Coronary artery (tissue), 2 donors: ENCODE measurements at places on chromosomes 3 and 15.

GRCh38 chr3:43855674-43856299, 165.0 kb downstream of the ABHD5 start:
- no peak for DNase-seq

GRCh38 chr3:165111401-165111800, 33.1 kb upstream of the SI start:
- no peak for DNase-seq

DNA sequence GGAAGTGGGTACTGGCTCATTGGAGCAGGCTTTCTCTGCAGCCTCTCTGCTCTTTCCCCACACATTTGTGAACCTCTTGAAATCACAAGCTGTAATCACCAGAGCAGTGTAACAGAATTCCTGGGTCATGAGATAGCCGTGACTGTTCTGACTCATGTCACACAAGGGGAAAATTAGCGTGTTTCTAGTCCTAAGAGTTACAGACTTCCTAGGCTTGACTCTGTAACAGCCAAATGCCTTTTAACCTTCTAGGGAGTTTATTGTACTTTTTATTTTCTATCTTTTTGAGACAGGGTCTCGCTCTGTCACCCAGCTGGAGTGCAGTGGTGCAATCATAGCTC, 54.7 kb upstream of the TRAK1 start:
- no peak for DNase-seq

DNA sequence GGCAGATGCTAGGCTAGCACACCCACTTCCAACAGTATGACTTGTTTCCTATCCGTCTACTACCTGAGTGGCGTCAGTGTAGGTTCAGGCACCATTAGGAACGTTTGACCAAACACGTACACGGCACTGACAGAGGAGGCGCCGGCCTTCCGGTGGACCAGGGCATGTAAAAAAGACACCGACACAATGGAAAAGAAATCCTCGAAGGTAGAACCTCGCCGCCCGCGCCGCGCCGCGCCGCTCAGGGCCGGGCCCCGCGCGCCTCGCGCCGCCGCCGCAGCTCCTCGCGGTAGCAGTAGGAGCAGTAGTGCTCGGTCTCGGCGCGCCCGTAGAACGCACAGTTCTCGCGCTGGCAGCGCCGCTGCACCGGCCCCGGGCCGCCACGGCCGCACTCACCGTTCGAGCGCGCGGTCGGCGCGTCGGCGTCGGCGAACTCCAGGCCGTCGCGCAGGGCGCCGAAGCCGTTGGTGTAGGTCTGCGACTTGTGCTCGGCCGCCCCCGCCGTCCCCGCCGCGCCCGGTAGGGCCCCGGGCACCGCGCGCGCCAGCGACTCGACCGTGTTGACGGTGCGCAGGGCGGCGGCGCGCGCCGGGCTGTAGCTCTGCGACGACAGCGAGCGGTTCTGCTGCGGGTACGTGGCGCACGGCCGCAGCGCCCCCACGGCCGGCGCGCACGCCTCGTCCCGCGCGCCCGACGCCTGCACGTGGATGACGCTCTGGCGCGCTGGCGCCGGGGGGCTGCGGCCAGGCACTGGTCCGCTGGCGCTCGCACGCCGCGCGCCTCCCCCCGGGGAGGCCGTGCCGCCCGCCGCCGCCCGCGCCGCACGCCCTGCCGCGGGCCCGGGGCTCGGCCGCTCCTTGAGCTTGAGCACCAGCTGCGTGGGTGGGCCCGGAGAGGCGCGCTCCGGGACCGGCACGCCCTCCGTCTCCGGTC, 156.7 kb downstream of the KLF13 start:
- DNase-seq: peak; percentile 65

- DNase-seq: no peak
Observed at GRCh38 chr3:194691481-194692283, 6.0 kb downstream of the FAM43A start.
